ENCODE measurements at places on chromosomes 2 and 18. TPM values are rescaled to one million over a fixed set of nuclear protein-coding genes. Genes with fewer than 3 reads are reported as not detected.

Gene IL18R1
- 13.1 TPM for total RNA-seq

Gene SEMA4C
- 26.8 TPM for total RNA-seq

Gene SLC30A3
- 0.06 TPM for total RNA-seq

Gene PDE1A
- 85.3 TPM for total RNA-seq

Gene RSAD2
- 1.1 TPM for total RNA-seq

Gene C2orf72
- 0.19 TPM for total RNA-seq

Gene TMEM247
- total RNA-seq, result not detected

Gene C1QL2
- not detected for total RNA-seq

Gene MAL
- total RNA-seq, result not detected

Gene CRYGD
- not detected for total RNA-seq

Gene INHBB
- 2.4 TPM for total RNA-seq

Gene ZSWIM2
- not detected for total RNA-seq

Gene LCT
- total RNA-seq, result not detected

Gene MYCN
- total RNA-seq, result 0.37 TPM

Gene HK2
- 52.2 TPM for total RNA-seq
